ENCODE measurements at places on chromosomes 3 and 15. TPM values are rescaled to one million over a fixed set of nuclear protein-coding genes. Genes with fewer than 3 reads are reported as not detected.

Gene THOC7
- total RNA-seq = 58.1 TPM

Gene GPR160
- 1.5 TPM for total RNA-seq

Gene PDE8A
- total RNA-seq = 31.3 TPM

Gene CNTN4
- total RNA-seq = not detected

Gene RASL12
- total RNA-seq = 0.10 TPM

Gene ROPN1
- not detected for total RNA-seq

Gene ZCWPW2
- total RNA-seq = 0.11 TPM

Gene TLR9
- total RNA-seq = 0.05 TPM

Gene NUSAP1
- total RNA-seq = 68.6 TPM

Gene C15orf39
- 33.8 TPM for total RNA-seq

Measured in A549 treated with CORT108297 at 1 μM for 4 hours (cell line).